A549 (cell line): ENCODE measurements at places on chromosomes 2 and 18.
A peak's percentile ranks its signal among the peaks of the same experiment; 100 is the strongest.

- no peak for DNase-seq
Observed at GRCh38 chr18:44568342-44568741, 112.3 kb upstream of the SETBP1 start.

DNA sequence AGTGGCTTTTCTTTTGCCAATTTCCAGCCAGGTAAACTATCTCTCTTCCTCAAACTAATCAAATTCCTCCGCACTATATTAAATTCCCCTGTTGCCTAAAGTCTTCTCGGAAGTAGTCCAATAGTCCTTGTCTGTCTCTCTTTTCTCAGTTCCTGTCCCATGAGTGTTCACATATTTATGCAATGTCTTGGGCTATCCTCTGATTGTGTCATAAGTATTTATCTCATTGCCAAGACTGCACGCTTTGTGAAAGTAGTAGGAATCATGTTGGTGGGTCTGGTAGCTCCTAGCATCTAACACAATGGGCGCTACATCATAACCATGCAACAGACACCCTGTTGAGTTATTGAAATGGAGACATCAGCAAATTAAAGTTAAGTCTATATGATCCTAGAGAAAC lies 59.9 kb upstream of the POU3F3 start:
- no peak for DNase-seq

GRCh38 chr2:41930807-41931566 lies 116.8 kb upstream of the PKDCC start:
- peak; percentile 76 for DNase-seq

- no peak for DNase-seq
Observed at GRCh38 chr18:68121826-68122225, 593.1 kb downstream of the TMX3 start.

GRCh38 chr2:98180456-98180855 lies 93.5 kb downstream of the VWA3B start:
- no peak for DNase-seq
